IgD-negative memory B cell (primary cell): ENCODE measurements at places on chromosomes 2 and 18. TPM values are rescaled to one million over a fixed set of nuclear protein-coding genes. Genes with fewer than 3 reads are reported as not detected.

Gene SPP2
- polyA plus RNA-seq: not detected

Gene NR4A2
- polyA plus RNA-seq: 22.7 TPM

Gene CPS1
- not detected for polyA plus RNA-seq

Gene TIMM21
- 17.6 TPM for polyA plus RNA-seq

Gene KCNS3
- not detected for polyA plus RNA-seq

Gene CGREF1
- not detected for polyA plus RNA-seq

Gene MFSD2B
- not detected for polyA plus RNA-seq

Gene SERPINB12
- not detected for polyA plus RNA-seq

Gene RGPD4
- not detected for polyA plus RNA-seq

Gene POTEJ
- polyA plus RNA-seq: not detected

Gene CRYGD
- not detected for polyA plus RNA-seq
